ENCODE measurements at places on chromosomes 13 and 19.

DNA sequence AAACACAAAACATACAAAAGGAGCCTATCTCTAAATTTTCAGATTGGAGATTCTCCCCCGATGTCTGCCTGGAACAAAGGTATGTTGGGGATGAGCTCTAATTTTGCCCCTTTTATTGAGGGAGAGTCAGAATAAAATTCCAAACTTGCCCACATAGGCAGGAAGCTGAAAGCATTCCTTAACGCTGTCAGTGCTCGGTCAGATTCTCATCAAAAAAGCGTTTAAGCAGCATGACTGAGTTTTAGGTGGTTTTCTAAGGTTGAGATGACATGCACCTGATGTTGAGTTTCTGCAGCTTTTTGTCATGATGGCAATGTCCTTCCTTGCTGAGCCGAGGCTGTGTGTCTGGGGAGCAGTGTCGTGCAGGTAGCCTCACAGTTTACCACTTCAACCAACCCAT, 48.4 kb upstream of the MEDAG start:
- no peak for DNase-seq

- no peak for DNase-seq
Observed at GRCh38 chr13:34868733-34869132, 73.3 kb upstream of the NBEA start.

DNA sequence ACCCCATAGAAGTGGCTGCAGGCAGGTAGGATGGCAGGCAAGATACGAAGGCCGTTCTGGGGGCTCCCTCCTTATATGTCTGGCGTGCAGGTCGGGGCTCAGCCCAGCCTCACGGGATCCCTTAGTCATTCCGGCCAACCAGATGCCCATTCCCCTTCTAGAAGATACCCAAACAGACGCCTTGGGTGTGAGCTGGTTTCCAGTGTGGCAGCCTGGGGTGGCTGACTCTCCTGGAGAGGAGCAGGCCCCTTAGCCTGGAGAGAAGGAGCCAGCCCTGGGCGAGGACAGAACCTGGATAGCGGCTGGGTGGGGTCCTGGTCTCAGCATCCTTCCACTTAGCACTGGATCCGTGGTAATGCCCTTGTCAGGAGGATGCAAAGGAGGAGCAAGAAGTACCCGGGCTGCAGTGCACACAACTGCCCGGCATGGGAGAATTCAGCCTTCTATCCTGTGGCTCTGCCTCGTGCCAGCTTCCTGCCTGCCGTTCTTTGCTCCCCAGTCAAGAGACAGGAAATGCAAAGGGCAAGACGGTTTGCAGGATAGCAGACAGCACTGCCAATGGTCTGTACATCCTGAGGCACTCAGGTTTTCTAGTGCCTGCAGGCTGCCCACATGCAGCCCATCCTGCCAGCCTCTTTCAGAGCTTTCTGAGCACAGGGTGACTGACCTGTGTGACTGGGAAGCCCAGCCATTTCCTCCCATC, 56.7 kb upstream of the WASF3 start:
- no peak for DNase-seq

- no peak for DNase-seq
Observed at GRCh38 chr19:16871871-16872270, 16.9 kb upstream of the F2RL3 start.

DNA sequence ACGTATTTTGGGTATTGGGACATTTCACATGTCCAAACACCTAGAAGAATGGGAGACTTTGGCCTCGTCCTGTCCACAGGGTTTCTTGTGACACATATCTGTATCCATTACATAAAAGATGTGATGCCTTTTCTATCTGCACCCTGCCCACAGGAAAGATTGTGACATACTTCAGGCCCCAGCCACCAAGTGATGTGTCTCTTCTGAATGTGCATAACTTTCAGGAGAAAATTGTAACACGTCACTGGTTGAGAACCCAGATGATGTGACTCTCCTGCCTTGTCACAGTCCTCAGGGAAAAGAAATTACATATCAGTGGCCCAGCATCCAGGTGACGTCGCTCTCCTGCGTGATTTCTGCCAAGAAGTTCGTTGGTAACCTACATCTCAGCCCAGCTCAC, 21.0 kb upstream of the ZNF681 start:
- DNase-seq, result no peak

DNA sequence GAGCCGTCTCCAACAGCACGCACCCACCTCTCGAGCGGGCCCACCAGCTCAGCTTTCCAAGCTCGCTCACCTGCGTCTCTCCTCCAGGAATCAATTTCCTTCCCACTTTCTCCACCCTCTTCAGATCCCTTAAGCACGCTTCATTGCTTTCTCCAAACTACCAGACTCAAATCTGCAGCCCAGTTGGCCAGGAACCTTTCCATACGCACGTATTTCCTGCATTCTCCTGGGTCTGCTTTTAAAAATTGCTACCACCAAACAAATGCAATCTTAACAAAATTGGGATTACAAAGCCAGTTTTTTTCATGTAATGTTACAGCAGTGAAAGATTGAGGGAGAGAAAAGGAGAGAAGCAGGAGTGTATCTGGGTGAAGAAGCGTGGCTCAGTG, 1.5 kb downstream of the ENOX1 start:
- DNase-seq, result no peak

DNA sequence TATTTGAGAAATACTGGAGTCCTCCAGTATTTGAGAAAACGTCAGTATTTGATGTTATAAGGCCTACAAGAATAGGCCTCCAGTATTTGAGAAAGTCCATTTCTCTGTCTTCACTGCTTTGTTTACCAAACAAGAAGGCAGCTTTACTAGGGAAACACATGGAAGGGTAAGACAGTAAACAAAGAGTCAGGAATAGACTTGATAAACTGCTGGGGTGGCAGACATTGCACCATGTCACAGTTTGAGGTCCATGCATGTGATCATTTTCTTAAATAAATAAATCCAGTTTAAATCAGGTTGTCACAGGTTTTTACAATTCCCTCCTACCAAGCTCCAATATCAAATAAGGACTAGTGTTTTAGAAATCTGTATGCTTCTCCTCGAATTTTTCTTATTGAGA, 1431.0 kb upstream of the SPRY2 start:
- DNase-seq, result no peak

DNA sequence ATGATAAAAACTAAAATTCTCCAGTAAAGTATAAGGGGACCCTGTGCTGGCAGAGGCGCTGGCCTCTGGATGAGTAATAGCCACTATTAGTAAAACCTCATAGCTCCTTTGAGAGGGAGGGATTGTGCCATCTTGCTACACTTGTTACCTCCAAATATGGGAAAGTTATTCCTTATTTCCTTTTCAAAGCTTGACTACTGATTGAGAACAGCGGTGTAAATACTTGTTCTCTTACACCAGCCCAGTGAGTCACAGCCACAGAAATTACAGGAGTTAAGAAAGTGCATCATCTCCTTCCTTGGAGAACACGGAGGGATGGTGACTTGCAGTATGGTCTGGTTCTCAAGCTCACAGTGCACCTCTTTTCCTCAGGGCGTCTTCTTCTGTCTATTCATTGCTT, 379.0 kb downstream of the EFNB2 start:
- DNase-seq, result no peak

DNA sequence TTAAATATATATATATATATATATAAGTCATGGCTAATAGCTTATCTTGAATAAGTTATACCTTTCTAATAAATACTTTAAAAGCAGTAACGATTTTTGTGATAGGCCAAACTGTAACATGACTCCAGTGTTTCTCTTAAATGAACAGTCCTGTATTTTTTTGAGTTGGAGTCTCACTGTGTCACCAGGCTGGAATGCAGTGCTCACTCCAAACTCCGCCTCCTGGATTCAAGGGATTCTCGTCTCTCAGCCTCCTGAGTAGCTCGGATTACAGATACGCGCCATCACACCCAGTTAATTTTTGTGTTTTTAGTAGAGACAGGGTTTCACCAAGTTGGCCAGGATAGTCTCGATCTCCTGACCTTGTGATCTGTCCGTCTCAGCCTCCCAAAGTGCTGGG, 814.2 kb upstream of the SLITRK5 start:
- DNase-seq, result no peak

DNA sequence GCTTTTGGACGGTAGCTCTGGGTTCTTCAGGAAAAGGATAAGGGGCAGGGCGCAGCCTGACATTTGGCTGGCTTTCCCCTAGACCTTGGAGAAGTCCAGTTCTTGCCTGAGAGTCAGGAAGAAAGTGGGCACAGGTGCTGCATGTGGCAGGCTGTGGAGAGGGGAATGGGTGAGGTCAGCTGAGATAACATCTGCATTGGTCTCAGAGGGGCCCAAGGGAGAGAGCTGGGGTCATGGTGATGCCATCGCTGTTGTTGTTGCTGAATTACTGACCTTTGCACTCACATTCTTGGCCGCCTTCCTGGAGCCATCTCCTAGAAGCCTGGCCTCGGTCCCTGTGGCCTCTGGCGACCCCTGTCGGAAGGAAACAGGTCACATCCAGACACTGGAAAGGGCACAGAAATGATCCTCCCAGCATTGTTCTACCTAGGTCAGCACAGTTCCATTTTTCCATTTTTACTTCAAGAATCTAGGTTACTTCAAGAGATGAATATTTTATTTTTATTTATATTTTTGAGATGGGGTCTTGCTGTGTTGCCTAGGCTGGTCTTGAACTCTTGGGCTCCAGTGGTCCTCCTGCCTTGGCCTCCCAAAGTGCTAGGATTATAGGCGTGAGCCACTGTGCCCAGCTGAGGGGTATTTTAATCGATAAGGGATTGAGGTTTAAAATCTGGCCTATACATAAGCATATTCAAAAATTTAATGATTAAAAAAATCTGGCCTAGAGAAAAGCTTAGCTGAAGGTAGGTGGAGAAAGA, 6.5 kb upstream of the LIPE start:
- DNase-seq, result peak; percentile 44

GRCh38 chr13:60619461-60619860, 222.4 kb downstream of the TDRD3 start:
- no peak for DNase-seq

- DNase-seq, result no peak
Observed at GRCh38 chr19:5966215-5966614, 11.7 kb downstream of the RANBP3 start.

DNA sequence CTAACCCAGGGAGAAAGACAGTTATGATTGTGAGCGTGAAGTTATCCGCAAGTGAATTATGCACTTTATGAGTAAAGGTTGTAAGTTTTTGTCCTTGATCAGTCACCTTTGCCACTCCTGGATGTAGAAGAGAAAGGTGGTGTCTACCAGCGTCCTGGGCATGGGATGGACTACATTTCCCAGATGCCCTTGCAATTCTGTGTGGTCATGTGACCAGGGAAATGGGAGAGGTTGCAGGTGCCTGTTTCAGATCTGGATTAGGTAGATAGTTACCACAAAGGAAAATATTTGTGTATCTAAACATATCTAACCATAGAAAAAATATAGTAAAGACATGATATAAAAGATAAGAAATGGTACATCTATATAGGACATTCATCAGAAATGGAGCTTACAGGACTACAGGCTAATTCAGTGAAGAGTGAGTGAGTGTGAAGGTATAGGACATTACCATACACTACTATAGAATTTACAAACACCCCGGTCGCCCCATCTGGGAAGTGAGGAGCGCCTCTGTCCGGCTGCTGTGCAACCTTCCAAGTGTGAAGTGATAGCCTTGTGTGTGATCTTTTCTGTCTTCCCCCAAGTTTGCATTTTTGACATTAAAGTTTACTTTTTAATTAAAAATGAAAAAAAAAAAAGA, 51.6 kb upstream of the CACNA1A start:
- DNase-seq, result no peak

DNA sequence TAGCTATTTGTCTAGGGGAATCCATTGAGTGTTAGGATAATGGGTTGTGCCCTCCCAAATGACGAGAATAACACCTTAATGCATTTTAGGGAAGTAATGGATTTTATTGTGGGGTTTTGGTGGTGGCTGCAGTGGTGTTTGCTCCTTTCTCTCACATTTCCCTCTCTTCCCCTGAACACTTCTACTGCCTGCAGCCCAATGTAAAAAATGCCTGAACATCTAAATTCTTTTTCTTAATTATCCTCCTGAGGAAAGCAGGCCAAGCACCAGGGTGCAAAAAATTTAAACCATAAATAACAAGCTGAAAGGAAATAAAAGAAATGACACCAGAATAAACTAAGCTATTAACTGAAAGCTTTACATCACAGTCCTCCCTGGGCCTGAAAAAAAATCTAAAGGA, 57.3 kb upstream of the PCDH8 start:
- no peak for DNase-seq

DNA sequence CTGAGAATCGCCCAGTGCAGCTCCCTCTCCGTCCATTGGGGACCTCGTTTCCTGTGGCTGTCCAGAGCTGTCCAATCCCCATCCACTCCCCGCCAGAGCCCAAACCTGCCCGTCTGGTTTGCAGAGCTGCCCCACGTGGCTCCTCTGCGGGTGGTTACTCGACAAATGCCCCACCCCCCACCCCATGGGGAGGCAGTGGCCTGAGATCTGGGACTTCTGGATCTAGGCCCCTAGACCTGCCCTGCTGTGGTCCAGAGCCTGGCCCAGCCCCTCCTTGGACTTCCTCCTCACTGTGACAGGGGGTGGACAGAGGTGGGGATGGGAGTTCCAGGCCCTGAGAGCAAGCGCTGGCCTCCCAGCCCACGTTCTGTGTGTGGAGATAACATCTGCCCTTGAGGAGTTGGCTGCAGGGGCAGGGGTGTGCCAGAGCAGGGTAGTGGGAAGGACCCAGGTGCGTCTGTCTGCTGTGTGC, 29.1 kb downstream of the PAK4 start:
- no peak for DNase-seq

- DNase-seq, result no peak
Observed at GRCh38 chr13:67134417-67135129, 95.6 kb downstream of the PCDH9 start.

Measured in T-helper 2 cell treated with Interferon-gamma antibody and Interleukin-4, amounts not matched to agents 5 μg/mL and 100 μg/mL, for 36 hours (primary cell).